ENCODE measurements at places on chromosomes 4 and X.

DNA sequence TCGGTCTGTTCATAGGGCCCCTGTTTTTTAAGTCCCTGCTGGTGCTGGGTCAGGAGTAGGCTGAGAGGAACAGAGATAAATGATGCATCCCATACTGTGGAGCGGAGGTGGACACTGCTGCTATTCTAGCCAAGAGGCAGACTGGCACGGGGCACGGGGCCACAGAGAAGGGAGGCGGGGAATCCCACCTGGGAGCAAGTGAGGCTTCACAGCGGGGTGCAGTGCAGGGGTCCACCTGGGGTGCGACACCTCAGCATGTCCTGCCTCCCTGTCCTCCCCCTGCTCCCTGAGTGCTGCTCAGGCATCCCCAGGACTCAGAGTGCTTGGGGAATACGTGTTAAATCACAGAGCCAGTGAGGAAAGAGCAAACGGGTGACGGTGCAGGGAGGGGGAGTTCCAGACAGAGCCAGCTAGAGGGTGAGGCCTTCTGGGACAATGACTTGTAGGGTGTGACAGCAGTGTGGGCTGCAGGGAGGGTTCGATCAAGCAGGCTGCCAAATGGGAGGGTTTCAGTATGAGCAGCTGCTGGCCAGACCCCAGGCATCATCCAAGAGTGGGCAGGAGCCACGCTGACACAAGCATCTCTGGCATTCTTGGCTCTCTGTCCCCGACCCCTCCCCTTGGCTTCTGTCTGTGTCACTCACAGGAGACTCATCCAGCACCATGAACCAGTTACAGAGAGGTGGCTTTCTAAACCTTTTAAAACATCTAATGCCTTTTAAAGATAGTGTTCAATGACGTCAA, 13.7 kb upstream of the HTRA3 start:
- DNase-seq: no peak

- no peak for DNase-seq
These were observed 56.6 kb downstream of the SPRY1 start for GRCh38 chr4:123453061-123453680.

DNA sequence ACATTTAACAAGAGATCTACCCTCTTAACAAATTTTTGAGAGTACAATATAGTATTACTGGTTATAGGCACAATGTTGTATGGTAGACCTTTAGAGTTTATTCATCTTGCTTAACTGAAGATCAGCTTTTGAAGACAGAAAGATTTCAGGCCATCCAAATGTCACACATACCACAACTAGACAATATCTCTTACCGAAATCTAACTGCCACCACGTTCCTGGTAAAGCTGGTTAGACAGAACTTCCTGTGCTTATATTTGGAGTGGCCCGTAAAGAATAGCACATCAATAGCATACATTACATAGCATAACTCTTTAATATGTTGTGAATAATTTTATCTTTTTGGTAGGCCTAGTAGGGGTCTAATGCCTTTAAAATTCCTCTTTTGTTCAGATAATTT, 29.8 kb upstream of the ARHGEF6 start:
- DNase-seq: no peak

DNA sequence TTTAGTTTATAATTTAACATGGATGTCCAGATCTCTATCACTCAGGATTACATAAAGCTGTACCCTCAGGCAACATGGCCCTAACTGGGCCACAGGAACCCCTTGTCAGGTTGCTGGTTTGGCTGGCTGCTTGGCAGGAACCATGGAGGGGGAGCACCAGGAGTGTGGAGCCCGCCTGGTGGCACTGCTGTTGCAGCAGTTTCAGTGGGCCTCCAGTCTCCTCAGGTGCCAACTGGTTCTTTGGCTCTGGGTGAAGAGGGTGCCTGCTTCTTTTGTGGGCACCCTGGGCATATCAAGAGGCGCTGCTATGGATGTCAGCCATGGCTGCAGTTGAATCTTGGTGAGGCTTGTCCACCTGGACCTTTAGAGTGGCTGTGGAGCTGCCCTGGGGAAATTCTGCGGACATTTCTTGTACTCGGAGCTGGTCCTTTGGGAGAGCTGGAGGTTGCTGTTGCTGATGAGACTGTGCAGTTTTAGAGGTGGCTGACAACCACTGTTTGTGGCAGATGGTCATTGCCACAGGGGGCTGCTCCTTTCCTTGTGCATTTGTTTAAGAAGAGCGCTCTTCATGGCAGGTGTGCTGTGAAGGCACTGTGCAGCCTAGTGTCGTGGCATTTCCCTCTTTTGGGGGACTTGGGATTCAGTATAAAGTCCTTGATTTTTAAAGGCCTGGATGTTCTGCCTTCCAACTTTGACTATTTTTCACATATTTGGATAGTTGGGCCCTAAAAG, 10.3 kb upstream of the SMIM14 start:
- no peak for DNase-seq

GRCh38 chr4:24497221-24497620, 87.1 kb downstream of the DHX15 start:
- DNase-seq: no peak

GRCh38 chrX:134010690-134011089, 25.3 kb upstream of the GPC3 start:
- no peak for DNase-seq

DNA sequence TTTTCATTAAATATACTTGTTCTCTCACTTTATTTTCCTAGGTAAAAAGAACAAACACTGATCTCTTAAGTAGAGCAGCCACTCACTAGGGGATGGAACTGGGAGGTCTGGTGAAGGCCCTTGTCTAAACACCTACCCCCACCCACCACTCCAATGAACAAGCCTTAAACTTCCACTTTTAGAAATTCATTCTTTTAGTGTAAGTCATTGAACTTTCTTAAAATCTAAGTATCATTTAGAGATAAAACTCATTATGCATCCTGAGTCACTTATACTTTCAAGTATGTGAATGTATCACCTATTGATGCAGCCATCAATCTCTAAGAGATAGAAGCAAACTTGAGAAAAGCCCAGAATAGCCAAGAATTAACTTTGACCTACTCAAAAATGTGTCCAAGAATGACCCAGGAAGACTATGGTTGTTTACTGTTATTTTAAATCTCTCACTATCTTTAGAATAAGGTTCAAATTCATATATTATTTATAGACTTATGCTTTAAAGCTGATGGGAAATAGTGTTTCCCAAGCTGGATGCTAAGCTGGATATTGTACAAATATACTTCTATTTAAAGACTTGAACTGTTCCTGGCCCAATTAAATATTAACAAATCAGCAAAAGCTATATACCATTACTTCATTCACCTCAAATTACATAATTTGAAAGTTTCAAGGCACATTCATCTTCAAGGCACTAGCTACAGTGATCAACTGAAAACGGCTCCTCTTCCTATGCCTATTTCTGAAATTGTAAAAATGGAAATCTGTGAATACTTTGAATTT, 49.5 kb downstream of the CAMK2D start:
- DNase-seq: no peak

Data from stimulated activated CD4-positive, alpha-beta T cell treated with anti-CD3 and anti-CD28 coated beads, Interleukin-12 subunit alpha, Interleukin-12 subunit beta, amount 100 ng/mL, for 48 hours (primary cell).